Activated T-helper 2 cell treated with anti-CD3 and anti-CD28 coated beads, Interferon-gamma antibody, Interleukin-2, Interleukin-4, amounts not matched to agents 10 μg/mL and 5 μg/mL and 100 μg/mL, durations not matched to agents 14 hours and 24 hours and 36 hours (primary cell): ENCODE measurements at places on chromosomes 1 and 21. TPM values are rescaled to one million over a fixed set of nuclear protein-coding genes. Genes with fewer than 3 reads are reported as not detected.

- no peak for DNase-seq
These were observed 37.3 kb upstream of the HTR1D start for GRCh38 chr1:23254584-23254983.

DNA sequence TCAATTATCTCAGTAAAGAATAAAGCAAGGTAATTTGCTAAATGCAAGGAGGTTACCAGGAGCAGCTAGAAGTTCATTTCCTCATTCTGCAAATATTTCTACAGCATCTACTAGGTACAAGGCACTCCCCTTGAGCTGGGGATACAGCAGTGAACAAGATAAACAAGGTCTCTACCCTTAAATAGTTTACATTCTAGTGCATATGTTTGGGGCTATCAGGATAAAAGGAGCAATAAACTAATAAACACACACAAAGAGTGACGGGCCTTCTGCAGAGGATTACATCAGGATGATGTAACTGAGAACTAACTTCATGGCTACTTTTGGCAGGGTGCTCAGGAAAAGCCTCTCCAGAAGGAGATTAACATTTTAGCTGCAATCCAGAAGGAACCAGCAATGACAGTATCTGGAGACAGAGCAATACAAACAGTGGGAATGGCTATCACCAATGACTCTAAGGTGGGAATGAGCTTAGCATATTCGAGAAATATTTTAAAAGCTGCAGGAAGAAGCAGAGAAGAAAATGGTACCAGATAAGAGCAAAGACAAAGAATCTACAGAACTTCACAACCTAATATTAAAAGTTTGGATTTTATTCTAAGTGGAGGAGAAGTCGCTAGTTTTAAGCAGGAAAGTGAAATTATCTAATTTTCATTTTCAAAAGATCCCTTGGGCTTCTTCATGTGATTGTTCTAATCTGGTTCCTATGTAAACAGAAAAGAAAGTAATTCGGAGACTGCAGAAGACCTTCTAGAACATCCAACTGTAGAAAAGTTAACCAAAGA lies 25.8 kb downstream of the TP53BP2 start:
- no peak for DNase-seq

DNA sequence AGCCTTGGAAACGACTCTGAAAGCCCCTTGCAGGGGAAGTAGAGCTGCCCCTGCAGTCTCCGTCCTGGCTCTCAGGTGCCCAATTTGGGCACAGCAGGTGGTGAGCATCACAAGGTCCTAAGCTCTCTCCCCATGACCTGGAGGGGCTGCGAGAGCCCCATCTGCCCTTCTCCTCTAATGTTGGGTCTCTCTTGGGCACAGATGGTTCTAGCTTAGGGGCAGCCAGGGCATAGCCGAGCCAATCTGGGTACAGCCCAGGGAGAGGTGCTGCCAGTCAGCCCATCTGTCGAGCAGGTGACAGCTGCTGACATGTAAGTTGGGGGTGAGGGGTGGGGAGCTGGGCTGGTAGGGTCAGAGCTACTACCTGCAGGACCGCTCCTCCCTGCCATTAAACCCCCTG lies 50.7 kb downstream of the SYT2 start:
- DNase-seq, result no peak

FRRS1 gene
- total RNA-seq, result 0.85 and 1.2 TPM in 2 replicates
